Mammary epithelial cell (primary cell): ENCODE measurements at places on chromosomes 7 and 10. TPM values are rescaled to one million over a fixed set of nuclear protein-coding genes. Genes with fewer than 3 reads are reported as not detected.

DNA sequence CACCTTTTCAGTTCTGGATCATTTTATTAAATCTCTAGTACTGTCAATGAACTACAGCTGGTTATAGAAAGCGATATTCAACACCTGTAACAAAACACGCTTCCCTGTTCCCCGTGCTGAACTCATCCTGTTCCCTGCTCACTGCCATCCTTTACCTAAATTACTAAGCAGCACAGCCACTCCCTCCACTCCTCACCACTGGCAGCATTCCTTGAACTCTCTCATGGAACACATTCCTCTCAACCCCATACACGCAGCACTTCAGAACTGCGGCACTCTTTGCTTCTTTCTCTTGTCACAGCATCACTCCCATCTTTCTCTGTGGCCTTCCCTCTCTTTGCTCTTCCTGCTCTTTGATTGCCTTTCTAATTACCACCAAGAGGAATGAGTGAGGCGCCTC lies 27.4 kb downstream of the RELN start:
- DNase-seq, result no peak

Gene SRI
- total RNA-seq, result 143 and 183 TPM in 2 replicates

DNA sequence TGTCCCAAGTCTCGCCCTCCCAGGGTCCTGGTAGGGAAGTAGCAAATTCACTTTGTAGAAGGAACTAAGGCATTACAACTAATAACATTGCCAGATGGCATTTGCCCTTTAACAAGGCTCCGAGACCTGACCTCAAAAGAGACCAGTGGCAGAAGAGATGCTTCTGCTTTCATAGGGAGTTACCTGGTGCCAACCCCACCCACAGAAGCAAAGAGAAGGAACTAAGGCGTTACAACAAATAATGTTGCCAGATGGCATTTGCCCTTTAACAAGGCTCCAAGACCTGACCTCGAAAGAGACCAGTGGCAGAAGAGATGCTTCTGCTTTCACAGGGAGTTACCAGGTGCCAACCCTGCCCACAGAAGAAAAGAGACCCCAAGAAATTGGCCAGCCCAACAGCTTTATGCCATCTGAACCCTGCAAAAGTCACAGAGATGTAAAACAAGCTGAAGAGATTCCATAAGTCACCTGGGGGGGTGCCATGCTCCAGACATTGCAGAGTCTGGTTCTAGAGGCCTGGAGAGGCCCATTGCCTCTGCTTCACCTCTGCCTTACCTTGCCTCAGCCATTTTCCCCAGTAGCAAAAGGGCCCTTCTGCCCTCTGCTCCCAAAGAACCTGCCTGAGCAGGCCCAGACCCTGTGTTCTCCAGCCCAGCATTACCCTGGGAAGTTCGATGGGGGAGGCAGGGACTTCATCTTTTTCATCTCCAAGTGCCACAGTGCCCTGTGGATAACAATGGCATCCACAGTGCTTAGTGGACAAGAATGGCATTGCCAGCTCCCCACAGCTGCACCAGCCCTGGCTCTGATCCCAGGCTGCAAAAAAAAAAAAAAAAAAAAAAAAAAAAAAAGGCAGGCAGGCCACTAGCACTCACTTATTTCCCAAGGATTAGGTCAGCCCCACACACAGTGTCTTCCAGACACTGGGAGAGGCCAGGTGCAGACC lies 179.5 kb upstream of the PLXNA4 start:
- DNase-seq, result peak; percentile 7

GRCh38 chr10:70270952-70271351 lies 12.9 kb downstream of the NPFFR1 start:
- no peak for DNase-seq

DNA sequence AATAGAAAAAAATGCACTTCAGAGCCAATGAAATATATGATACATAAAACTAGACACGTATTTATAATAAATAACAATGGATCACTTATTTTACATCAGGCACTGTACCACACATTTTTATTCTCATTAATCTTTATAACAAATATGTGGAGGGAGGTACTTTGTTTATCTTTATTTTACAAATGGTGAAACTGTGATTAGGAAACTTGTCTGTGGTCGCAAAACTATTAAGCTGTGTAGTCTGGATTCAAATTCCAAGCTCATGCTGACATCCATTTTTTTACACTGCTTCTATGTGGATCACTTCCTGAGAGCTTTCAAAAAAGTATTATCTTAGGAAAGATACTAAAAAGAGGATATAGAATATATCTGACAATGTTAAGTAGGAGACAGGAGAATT lies 978.6 kb downstream of the SORCS1 start:
- no peak for DNase-seq

- no peak for DNase-seq
Measured at GRCh38 chr10:7333961-7334641, 76.7 kb downstream of the SFMBT2 start.

Gene PDE6C
- not detected in 2 replicates for total RNA-seq

Gene PLEKHS1
- total RNA-seq, result 0.17 TPM

Gene NPSR1
- not detected for total RNA-seq

Gene RBP4
- total RNA-seq, result not detected

Gene CEP41
- 15.5 TPM for total RNA-seq

DNA sequence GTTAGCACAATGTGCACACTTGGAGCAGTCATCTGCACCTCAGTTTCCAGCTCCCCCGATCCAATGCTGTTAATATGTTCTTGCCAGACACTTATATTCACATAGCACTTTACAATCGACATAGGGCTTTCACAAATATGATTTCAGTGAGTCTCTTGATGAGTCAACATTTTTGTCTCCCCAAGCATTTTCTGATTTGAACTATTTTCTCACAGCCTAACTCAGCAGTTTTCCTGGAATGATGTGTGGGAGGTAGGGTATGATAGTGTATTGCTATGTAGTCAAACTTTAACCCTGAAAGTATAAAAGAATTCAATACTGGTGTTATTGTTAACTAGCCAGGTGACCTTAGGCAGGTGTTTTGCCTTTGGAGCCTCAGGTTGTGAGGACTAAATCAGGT lies 82.5 kb upstream of the LRGUK start:
- no peak for DNase-seq

DNA sequence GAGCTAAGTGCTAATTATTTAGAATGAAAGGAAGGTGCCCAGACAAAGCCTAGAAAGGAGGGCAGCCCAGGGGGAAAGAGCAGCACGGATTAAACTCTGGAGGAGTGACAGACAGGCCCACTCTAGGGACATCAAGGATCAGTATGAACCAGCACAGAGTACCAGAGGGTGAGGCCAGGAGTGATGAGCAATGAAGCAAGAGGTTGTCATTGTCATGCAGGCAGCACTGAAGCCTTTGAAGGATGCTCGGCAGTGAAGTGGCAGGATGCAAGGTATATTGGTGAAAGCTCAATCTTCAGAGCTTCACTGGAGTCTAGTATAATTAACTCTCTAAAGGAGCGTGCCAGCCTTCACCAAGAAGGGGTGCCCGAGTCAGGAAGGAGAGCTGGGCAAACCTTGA lies 112.0 kb upstream of the INHBA start:
- DNase-seq, result no peak

Gene NOBOX
- not detected for total RNA-seq

Gene POR
- total RNA-seq, result 64.2 and 67.9 TPM in 2 replicates

GRCh38 chr10:69968830-69969229 lies 83.8 kb upstream of the MACROH2A2 start:
- DNase-seq, result peak; percentile 32
